Stimulated activated CD4-positive, alpha-beta T cell treated with anti-CD3 and anti-CD28 coated beads, Interleukin-4, amount 100 ng/mL, for 48 hours (primary cell): ENCODE measurements at places on chromosomes 5 and 9.
A peak's percentile ranks its signal among the peaks of the same experiment; 100 is the strongest.

- DNase-seq: peak; percentile 14
Observed at GRCh38 chr9:134738869-134739659, 97.5 kb downstream of the COL5A1 start.

- no peak for DNase-seq
Observed at GRCh38 chr5:16492398-16493140, 27.0 kb upstream of the ZNF622 start.

DNA sequence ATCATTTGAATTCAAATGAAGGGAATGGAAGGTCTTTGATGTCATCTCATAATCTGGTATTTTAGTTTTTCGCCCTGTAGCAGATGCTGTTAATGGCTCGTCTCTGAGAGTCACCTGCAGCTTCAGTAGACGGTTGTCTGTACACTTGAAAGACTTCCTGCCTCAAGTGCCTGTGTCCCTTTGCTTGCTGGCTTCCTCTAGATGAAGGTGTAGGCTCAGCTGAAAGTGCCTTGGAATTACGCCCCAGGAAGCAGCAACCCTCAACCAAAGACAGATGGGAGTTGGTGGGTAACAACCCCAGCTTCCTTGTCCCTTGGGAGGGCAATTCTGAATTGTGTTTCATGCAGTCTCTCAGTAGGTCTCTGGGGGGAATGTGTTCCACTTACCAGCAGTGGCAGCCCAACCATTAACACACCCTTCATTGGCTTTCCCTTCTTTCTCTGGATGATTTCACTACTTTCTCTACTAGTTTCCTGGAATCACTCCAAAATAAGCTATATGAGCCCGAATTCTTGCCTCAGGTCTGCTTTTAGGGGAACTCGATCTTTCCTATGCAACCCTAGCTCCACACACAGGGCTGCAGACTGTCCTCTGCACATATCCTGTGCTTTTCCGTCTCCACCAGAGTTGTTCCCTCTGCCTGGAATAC is 395.6 kb downstream of the DMAC1 start:
- DNase-seq: no peak

DNA sequence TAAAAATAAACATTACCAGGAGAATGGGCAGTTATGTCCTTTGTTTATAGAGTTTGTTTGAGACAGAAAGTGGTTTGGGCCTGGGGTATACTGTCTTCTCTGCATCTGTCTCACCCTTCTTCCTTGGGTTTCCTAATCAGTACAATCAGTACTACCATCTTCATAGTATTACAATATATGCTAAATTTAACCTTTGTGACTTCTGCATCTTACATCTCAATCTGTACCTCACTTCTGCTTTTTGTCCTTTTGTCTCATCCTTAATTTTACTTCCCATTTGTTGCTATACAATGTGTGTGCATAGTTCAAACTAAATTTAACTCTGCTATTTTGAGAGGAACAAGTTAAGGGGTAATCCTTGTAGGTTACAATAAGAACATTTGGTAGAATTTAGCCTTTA is 19.6 kb downstream of the FBXO38 start:
- DNase-seq: no peak

DNA sequence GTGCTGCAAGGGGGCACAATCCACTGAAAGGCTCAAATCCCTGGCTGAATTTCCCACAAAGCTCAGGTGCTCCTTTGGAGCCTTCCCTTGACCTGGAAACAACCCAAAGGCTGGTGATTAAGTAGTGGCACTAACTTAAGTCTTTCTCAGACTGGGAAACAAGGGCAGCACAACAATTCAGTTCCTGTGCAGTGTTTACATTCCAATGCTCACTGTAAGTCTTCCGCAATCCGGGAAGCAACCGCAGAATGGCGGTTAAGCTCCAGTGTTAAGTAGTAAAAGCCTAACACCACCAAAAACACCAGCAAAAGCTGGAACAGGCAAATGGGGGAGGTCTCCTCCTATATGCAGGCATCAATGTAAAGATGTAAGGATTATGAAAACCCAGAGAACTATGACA is 117.2 kb downstream of the TRPM3 start:
- no peak for DNase-seq

- no peak for DNase-seq
Observed at GRCh38 chr5:83472508-83473345, 1.2 kb downstream of the VCAN start.

GRCh38 chr9:126000731-126001580 is 253.8 kb downstream of the PBX3 start:
- no peak for DNase-seq

- no peak for DNase-seq
Observed at GRCh38 chr9:36134761-36135505, 1.6 kb upstream of the GLIPR2 start.
